GM13976 (cell line): ENCODE measurements at places on chromosomes 12 and 14.

DNA sequence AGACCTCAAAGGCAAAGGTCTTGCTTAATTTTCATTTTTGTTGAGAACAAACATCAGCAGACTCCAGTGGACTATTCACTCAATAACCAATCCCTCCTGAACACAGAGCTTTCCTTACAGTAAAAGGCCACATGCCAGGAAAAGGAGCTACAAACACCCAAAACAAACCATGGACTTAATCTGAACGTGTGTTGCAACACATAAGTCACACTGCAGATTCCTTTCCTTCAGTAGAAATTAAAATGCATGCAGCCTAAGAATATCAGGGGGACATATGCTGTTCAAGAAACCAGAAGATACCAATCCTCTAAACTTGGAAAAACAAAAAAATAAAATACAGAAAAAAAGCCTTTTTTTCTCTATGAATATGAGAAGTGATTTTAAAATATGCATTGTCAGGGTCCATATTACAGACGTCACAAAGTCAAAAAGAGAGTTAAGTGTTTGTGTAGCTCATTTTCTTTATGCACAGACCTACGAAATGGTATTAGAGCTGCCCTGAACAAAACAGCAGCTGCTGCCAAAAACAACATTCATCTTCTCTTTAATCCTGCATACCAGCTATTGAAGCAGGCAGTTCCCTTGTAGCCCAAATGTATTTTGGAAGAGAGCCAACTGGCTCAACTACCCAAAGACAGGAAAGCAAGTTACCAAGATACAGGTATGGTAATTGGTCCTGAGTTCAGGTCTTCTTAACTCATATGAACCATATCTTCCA, 26.2 kb downstream of the KITLG start:
- DNase-seq: no peak

GRCh38 chr12:45256721-45257120, 40.8 kb downstream of the ANO6 start:
- no peak for DNase-seq

GRCh38 chr12:52073531-52074381, 4.0 kb downstream of the ATG101 start:
- DNase-seq: no peak

DNA sequence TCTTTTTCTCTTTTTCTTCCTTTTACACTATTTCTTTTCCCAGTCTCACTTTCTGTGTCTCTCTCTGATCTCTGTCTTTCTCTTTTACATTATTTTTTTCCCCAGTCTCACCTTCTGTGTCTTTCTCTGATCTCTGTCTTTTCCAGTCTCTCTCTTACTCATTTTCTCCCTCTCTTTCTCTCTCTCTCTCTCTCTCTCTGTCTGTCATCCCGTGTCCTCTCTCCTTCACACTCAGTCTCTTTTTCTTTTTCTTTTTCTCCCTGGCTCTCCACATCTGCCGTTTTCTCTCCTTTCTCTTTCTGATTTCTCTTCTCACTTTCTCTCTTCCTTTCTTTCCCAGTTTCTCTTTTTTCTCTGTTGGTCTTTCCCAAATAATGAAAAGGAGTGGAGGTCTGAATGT, 22.3 kb downstream of the DHRS4L2 start:
- no peak for DNase-seq

DNA sequence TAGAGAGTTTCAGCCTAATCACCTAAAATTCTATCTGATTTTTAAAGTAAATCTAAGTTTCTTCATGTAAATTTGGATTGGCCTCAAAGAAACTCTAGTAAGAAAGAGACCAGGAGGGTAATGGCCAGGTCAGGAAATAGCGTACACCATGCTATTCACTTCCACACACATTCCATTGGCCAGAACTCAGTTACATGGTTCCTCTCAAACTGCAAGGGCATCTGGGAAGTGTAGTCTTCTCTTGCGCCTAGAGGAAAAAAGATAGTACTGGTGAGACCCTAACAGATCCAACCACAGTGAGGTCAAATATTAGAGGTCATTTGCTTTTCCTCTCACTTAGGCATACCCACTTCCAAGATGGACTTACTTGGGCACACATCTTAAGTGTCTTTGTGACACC, 39.1 kb downstream of the MBIP start:
- no peak for DNase-seq
